Small intestine (tissue), 16 donors: ENCODE measurements at places on chromosomes 7 and 10. TPM values are rescaled to one million over a fixed set of nuclear protein-coding genes. Genes with fewer than 3 reads are reported as not detected.
A peak's percentile ranks its signal among the peaks of the same experiment; 100 is the strongest.

Gene TBL2
- polyA plus RNA-seq = 28.0 TPM

Gene ENTPD1
- 9.8 TPM for polyA plus RNA-seq

Gene MARVELD1
- 35.2 TPM for polyA plus RNA-seq

Gene SAP25
- polyA plus RNA-seq = 28.2 TPM

Gene CREB5
- 1.8 TPM for polyA plus RNA-seq

Gene STEAP1B
- not detected for polyA plus RNA-seq

Gene RBM20
- polyA plus RNA-seq = under 0.01 TPM

Gene ZWINT
- polyA plus RNA-seq = 6.9 TPM

Gene ABLIM1
- 32.2 TPM for polyA plus RNA-seq

DNA sequence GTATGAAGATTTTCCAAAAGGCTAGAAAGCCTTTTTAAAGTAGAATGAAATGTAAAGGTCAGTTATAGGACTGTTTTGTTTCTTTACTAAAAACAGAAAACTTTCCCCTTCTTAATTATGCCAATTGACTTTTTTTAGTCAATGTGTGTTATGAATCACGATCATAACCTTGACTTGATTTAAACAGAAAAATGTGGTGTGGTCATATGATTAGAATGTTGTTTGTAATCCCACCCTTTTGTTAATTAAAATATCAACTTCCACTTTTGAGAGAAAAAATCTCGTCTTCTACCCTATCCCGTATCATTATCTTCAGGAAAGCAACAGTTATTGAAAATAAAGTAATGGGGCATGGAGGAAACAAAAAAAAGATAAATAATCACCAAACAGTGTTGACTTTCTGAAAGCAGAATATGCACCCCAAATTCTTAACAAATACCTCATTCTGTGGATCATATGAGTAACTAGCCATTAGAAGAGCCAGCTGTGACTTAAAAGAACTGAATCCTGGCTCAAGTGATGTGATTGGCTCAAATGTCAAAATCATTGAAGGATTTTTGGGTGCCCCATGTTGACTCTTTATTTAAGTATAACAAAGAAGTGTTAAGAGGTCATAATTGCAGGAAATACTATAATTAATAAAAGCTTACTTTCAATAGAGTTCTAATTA, 32.3 kb upstream of the SLC16A12 start:
- no peak for DNase-seq

GRCh38 chr7:11231190-11231589, 257.5 kb downstream of the PHF14 start:
- DNase-seq = no peak

GRCh38 chr10:57884965-57885617, 382.6 kb downstream of the IPMK start:
- peak; percentile 28 for DNase-seq

DNA sequence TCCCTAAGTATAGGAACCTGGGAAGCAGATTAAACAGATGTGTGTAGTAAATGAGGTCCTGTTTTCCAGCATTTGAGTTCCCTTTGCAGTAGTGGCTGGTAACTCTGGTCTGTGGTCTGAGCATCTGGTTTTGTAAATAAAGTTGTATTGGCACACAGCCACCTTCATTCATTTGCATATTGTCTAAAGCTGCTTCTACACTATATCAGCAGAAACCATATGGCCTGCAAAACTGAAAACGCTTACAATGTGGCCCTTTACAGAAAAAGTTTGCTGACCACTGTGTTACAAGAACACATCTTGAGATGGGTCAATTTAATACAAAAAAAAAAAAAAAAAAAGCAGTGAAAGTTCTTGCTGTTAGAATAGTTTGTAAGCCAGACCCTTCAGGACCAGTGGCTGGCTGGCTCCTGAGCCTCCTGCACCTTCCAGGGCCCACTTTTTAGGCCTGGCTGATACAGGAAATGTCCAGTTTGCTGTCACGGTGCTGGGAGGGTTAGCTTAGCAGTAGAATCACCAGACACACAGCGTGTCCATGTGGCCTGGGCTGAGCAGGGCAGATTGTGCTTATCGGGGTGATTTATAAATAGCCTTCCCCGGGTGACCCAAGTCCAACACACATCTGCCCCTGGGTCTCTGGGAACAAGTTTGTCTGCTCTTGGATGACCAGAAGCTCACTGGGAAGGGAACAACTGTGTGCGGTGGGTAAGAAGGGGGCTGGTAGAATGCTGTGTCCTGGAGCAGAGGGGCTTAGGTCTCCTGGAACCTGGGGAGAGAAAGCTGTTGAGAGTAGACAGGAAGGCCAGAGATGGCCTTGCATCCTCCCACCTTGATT, 1.4 kb downstream of the C10orf71 start:
- DNase-seq = peak; percentile 15

- no peak for DNase-seq
Observed at GRCh38 chr7:33355386-33355785, 226.0 kb downstream of the BBS9 start.

DNA sequence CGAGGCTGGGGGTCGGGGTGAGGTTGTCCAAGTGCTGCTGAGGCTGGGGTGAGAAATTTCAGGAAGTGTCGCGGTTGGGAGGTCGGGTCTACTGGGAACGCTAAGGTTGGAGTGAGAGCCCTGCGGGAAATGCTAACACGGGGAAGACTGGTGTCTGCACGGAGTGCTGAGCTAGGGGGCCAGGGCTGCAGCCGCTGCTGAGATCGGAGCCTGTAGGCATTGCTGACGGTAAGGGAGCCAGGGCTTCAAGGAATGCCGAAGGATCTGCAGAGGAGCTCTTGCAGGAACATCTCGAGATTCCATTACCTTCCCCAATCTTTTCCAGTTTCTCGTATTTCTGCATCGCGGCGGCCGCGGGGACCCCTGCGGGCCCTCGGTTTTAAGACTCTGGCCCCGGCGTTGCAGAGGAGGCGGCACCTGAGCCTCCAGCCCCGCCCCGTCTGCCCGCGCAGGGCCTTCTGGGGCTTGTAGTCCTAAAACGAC, at the start of gene CDK5:
Gene CDK5, minus strand, starts transcription at position 392 of the 483 bp plus-strand sequence. Its CDS starts 49 bp downstream, at position 343.
- no peak for DNase-seq

DNA sequence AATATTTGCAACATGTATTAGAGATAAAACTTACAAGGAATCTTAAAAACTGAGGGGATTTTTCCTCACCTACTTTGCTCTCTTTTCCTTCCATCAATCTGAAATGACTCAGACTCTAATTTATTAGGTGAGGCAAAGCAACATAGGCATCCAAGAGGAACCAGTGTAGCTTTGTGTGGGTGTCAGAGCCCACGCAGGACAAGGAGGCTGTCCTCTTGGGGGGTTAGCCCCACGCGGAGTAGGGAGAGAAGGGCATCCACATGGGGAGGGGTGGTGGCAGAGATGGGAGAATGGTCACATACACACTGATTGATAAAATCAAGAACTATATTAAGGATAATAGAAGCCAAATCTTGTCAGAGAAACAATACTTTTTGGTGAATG, 33.8 kb upstream of the ARMS2 start:
- DNase-seq = no peak

GRCh38 chr7:41013117-41013516, 689.8 kb downstream of the INHBA start:
- no peak for DNase-seq

GRCh38 chr10:132420981-132421846, 24.2 kb downstream of the PWWP2B start:
- peak; percentile 92 for DNase-seq

DNA sequence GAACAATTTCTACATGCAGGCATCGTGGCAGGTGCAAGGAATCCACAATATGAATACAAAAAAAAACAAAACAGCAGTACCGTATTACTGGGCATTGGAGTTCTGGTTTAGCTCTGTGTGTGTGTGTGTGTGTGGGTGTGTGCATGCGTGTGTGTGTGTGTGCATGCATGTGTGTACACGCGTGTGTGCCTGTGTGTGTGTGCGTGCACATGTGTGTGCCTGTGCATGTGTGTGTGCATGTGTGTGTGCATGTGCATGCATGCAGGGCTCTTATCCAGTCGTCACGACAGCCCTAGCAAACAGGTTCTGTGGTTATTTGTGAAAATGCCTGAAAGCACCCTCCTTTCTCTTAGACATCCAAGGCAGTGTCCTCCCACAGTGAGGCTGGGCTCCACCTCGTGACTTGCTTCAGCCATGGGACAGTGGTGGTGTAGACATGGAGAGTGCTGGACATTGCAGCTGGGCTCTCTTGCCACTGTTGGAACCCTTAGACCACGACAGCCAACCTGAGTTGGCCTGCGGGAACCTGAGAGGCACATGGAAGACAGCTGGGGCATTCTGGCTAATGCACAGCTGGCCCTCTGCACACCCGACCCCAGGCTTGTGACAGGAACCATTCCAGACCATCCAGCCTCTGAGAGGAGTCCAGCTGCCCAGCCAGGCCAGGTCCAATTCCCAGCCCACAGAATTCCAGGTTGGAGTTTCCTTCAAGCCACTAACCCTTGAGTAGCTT, 173.4 kb upstream of the SHH start:
- no peak for DNase-seq

DNA sequence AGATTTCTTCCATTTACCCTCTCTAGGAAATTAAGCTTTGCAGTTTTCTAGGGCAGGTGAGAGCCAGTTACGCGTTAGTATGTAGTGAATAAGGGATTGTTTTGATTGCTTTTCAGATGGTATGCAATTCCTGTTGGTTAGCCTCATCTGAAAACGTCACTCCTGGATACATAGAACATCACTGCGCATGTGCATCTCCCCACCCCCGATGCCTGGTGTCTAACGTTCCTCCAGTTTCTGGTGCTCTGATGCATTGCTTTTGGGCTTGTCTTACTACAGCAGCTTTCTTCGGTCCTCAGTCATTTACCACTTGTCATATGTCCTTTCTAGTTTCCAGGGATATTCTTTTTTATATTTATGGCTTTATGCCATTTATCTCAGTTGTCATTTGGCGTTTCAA, 22.5 kb downstream of the MLLT10 start:
- no peak for DNase-seq

GRCh38 chr7:1096156-1097119, 8.5 kb downstream of the GPER1 start:
- no peak for DNase-seq

DNA sequence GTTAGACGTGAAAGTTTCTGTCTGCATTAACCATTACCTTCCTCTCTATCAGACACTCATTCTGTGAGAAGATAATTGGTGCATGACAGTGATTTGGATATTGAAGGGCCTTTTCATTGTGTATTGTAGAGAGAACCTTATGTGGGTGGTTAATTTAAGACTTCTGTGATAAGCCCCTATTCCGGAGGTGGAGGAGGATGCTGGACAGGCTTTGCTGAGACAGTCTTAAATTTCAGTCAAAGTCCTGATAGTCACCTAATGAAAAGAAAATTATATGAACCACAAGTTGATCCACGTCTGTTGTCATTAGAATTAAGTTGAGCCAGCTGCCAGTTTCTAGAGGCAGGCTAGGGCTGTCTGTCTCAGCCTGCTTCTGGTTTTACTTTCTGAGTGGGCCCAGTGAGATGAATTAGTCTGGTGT, 62.9 kb downstream of the CELF2 start:
- no peak for DNase-seq

GRCh38 chr10:97406064-97406463, 4.9 kb upstream of the RRP12 start:
- no peak for DNase-seq

- DNase-seq = no peak
Observed at GRCh38 chr10:95758351-95759025, 2.5 kb downstream of the ENTPD1 start.

DNA sequence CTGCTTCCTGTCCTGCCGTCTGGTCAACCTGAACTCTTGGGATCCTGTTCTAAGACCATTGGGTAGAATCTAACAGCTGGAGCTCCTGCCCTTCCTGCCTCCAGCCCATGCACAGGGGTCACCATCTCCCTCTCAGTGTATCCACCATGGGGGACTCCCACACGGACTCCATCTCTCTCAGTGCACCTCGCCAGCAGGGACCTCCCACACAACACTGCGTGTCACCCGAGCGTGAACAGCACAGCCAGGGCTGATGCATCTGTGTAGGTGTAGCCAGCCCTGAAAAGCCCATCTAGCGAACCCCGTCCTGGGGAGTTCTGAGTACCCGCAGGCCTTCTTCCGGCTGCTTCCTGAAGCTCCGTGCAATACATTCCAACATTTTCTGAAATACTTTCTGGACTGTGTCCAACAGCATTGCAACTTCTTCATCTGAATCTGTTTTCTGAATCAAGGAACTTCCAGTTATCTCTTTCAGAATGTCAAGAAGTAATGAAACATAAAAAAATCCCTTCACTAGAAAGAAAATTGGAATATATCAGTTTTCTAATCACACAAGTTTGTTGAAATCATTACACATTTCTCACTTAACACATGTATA, 52.5 kb downstream of the NCAPG2 start:
- no peak for DNase-seq

DNA sequence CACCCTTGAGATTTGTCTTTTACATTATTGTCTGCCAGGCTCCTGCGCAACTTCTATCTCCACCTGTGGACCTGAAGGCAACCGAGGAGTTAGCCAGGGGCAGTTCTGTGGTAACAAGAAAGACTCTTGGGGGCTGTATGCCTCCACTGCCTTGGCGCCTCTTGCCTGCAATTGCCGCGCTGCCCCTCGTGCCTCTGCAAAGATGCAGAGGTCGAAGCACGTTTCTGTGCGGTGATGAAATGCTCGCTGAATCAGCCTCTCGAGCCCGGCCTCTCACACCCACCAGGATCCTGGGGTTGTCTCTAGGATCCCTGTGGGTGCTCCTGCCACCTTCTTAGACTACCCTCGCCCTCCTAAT, 486 bp upstream of the LHFPL3 start:
- DNase-seq = no peak

DNA sequence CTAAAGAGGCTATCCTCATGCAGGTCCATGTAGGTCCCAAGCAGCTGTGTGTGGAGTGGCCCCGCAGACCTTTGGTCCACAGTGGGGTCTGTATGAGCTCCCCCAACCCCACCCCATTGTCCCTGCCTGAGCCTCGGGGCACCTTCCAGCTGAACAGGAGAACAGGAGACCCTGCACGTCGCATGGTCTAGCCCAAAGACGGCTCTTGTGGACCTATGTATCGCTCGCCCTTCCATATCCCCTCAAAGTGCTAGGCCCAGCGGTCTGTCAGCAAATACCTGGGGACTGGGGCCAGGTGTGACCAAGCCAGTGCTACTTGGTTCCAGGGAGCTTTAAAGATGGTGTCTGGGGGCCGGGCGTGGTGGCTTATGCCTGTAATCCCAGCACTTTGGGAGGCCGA, 43.0 kb downstream of the OAT start:
- DNase-seq = no peak

DNA sequence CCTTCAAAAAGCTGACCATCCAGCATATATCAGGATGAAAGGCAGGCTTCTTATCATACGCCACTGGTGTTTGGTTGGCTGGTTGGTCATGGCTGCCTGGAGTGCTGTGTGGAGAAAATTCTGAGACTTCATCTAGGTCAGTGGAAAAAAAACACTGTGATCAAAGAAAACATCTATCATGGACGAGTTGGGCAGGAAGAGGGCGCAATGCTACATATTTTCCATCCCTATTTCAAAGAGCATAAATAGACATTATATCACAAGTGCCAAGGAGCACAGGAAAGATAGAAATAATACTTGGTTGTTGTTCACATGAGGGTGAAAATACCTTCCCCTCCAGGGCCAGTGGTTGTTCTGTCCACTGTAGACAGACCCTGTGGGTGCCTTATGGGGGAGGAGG, 128.4 kb upstream of the PLPP4 start:
- DNase-seq = no peak

GRCh38 chr7:55477781-55478374, 94.4 kb downstream of the VOPP1 start:
- DNase-seq = no peak
